ENCODE measurements at places on chromosomes 2 and 18.

- DNase-seq = no peak
Measured at GRCh38 chr2:191087311-191087710, 63.5 kb downstream of the STAT4 start.

DNA sequence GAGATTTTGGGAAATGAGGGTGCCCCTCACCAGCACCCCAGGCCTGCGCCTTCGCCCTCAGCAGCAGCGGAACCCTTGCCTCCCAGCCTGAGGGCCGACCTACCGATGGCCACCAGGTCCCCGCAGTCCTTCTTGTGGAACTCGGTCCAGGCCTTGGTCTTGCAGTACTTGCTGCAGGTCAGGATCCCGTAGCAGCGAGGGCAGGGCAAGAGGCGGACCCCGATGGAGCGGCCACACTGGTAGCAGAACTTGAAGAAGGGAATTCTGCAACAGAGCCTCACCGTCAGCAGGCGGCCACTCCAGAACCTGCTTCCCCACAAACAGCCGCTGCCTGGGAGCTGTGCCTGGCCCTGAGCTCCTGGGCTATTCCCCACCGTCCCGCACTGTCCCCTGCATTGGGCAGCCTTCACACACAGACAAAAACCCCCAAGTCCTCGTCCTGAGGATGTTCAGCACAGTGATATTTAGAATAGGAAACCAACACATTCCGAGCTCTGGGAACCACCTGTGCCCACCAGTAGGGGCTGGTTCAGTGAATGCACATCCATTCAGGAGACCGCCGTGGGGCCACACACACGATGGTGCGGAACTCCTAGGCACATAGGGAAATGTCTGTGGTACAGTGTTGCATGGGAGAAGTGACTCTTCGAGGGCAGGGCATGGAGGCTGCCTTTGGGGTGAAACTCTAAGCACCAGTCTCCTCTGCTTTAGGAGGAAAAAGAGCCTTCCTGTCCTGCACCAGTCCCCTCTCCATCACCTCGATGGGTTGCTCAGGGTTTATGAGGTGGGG is 45.6 kb downstream of the GPC1 start:
- DNase-seq = no peak

DNA sequence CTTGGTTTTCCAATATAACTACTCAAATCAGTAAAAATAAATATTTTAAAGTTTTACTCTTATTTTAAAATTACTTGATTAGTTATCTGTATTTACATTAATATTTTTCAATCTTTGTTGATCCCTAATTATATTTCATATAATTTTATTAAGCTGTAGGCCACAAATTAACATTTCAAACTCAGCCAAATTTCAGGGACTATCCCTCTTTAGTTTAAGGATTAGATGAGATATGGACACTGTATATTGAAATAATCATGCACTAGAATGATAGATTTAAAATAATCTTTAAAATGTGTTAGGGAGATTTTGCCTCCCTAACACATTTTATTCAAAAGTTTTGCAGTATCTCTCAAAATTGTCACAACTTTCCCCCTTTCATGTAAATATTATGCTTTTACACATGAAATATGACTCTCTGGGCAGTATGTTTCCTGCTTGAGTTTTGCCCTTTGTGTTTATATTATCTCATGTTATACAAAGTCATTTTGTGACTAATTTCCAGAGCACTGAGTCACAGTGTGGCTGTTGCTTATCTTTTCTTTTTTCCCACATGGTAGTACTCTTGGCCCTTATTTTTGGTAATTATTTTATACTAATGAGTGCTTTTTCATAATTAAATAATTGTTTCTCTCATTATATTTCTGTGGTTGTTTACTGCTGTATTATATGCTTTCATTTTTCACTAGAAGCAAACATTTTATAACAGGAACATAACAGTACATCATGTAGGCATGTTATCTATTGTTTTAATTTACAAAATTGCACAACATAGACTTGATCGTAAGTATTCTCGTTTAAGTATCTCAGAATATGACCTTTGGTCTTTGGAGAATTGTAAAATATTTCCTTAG is 1.2 kb downstream of the TFPI start:
- DNase-seq = no peak

- DNase-seq = no peak
Measured at GRCh38 chr2:43484323-43484930, 111.4 kb downstream of the THADA start.

- DNase-seq = no peak
Measured at GRCh38 chr2:169512525-169512924, 3.0 kb downstream of the KLHL41 start.

DNA sequence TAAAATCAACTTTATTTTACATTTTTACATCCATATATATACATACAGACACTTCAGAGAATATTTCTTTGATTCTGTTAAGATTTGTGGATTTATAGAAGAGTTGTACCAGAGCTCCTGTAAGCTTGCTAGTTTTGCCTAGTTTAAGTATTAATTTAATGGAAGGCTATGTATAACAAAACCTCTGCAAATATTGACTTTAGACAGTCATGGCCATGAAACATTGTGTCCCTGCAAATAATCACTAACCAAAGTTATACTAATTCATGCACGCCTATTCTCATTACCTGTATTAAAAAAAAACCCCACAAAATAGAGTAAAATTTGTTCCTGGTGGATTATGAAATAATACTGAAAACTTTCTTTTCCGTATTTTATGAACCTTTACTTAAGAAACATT is 379.3 kb downstream of the CTNNA2 start:
- DNase-seq = no peak

- no peak for DNase-seq
Measured at GRCh38 chr2:240302041-240302440, 133.4 kb upstream of the GPC1 start.

DNA sequence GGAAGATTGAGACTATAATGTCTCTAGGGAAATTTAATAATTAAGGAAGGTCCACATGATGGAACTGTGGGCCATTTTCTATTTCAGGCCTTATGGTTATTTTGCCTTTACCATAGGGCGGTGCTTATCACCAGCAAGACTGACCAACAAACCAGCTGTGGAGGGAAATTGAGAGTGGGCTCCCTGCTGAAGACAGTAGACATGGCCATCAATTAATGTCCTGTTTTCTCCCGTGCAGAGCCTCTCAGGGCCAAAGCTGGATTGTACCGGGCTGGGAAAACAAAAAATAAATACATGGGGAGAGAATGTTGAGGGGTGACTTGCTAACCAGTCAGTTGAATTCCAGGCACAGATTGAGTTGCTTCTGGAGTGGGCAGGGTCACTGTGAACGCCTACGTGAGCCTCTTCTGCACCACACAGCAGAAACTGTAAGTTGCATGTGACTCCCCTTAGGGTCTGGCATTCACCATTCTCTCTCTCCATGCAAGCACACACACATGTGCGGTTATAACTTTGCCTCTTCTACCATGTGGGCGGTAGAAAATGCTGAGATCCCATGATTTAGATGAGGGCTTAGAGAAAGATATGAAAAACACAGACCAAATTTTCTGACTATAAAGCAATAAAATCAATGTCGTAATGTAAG is 128.5 kb downstream of the COPS8 start:
- no peak for DNase-seq

- DNase-seq = no peak
Measured at GRCh38 chr18:44569391-44570055, 111.2 kb upstream of the SETBP1 start.

GRCh38 chr18:77133835-77134496 is 1.4 kb upstream of the MBP start:
- DNase-seq = no peak

DNA sequence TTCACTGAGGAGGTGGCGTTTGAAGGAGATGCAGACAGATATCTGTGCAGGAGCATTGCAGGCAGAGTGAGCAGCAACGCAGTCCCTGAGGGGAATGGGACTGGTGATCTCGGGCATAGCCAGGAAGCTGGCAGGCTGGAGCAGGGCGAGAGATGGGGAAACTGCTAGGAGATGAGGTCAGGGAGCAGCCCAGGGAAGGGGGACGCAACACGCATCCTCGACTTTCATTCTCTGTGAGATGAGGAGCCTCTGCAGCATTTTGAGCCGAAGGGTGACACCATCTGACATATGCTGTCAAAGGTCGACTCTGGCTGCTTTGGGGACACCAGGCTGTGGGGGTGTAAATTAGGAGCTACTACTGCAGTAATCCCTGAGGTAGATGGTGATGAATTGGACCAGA is 4.3 kb upstream of the CHRNA1 start:
- DNase-seq = no peak

DNA sequence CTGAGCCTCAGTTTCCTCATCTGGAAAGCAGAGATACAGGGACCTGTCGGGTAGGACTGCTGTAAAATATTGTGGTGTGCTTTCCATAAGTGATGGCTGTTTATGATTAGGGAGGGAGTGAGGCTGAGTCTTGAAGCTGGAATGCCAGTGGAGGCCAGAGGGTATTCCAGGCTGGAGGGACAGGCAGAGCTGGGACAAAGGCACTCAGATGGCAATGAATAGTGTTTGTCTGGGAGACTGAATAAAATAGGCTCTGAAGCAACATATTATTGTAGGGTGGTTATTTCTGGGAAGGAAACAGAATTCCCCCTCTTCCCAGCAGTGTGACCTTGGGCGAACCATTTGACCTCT is 120.7 kb downstream of the INHBB start:
- DNase-seq = no peak

DNA sequence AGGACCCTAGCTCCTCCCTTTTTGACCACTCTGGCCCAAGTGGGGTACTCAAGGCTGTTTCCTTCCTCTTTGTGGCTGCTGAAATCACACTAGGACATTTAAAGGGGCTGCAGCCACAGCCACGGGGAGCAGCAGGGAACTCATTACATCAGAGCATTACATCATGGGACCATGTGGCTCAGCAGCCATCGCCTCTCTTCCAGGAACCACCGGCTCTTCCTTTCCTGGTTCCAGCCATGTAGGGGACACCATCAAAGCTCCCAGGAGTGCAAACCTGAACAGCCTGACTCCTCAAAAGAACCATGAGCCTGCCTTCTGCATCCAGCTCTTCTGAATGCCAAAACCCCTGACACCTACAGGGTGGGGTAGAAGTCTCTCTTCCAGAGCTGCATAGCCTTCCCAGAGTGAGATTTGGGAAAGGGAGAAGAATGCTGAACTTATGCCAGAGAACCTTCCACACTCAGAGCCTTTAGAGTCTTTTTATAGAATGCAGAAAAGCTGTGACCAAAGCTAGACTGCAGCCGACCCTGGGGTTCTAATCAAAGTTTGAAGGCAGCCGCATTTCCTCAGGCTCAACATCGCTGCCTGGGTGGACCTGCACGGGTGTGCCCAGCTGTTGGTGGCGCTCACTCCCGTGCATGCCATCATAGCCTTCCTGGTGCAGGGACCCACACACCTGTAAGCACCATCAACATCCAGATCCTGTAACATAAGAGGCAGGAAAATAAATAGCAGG is 121.7 kb downstream of the KLHL29 start:
- DNase-seq = no peak

- DNase-seq = no peak
Measured at GRCh38 chr18:53101536-53102105, 761.6 kb downstream of the DCC start.

DNA sequence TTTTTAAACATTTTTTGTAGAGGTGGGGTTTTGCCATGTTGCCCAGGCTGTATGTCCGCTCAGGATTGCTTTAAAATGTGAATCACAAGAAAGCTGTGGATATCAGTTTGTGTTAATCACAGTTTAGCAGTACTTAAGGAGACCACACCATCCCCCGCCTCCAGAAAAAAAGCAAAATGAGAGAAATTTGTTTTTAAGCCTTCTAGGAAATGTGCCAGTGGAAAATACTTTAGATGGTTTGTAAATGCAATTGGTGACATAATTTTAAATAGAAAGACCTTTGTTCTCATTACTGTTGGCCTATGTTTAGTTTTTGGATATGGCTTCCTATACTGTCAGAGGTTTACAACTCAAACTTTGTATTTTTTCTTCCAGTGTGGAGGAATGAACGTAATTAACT is 27.0 kb downstream of the GCA start:
- no peak for DNase-seq

- DNase-seq = no peak
Measured at GRCh38 chr18:21164548-21165095, 53.0 kb upstream of the ROCK1 start.
